ENCODE measurements at places on chromosomes 4 and X. TPM values are rescaled to one million over a fixed set of nuclear protein-coding genes. Genes with fewer than 3 reads are reported as not detected.
A peak's percentile ranks its signal among the peaks of the same experiment; 100 is the strongest.

Gene FAM53A
- total RNA-seq = 41.3 TPM

Gene SRPX2
- total RNA-seq = 1.4 TPM

DNA sequence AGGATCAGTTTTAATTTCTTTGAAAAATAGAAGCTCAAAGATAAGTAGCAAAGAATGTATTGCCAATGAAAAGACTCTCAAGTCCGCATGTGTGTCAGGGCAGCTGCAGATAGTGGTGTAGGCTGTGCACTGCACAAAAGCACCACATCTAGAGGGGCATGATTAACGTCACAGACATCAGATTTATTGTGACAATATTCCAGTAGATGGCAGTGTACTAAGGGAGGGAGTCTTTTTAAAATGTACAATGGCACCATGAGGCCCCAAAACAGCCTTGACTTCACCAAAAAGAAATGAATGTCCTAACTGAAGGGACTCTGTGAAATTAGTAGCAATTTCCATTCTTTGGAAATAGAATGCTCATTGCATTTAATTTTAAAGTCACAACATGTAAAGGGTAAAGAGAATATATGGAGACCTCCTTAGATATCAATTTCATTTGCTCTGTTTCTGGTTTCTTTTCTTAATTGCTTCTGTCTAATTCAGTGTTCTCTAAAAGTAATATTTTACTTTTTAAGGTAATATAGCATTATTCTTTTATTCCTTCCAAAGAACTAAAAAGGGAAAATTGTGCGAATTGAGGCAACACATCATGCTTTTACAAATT is 98.4 kb downstream of the ZNF827 start:
- DNase-seq = no peak

DNA sequence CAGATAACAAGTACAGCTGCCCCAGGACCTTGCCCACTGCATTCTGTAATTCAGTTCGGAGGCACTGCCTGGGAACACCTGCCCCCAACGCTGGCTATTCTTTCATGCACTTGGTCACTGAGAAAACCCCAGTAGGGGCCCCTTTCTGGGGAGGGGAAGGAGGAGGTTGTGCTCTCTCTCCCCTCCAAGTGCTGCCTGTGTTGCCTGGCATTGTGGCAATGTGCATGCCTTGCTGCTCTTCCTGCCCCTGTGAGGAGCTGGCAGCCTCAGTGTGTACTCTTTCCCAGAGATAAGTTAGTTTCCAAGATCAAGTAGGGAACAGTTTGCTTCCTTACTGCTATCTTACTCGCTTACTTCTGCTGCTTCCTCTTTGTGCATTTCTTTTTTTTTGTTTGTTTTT is 90.8 kb downstream of the AASDH start:
- DNase-seq = peak; percentile 72

Gene SPATA18
- 139 TPM for total RNA-seq

DNA sequence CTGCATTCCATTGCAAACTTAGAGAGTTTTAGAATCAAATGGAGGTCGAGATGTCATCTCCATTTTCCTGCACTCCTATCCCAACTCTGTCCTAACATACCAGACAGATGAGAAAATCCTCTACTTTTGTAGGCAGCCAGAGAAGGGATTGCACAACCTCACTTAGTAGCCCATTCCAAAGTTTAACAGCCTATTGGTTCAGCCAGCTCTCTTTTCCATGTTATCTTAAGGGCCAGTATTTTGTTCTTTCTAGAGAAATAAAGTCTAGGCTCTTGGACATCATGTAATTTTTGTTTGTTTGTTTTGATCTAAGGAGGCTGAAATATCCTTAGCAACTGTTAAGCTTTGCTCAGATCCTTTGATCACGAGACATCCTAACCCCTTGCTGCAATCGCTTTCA is 173.0 kb downstream of the COX18 start:
- DNase-seq = peak; percentile 31
